ENCODE measurements at places on chromosomes 3 and 15. TPM values are rescaled to one million over a fixed set of nuclear protein-coding genes. Genes with fewer than 3 reads are reported as not detected.

Gene DCBLD2
- 88.0 TPM for total RNA-seq

Gene SPSB4
- total RNA-seq = under 0.01 TPM

Gene CHL1
- total RNA-seq = 2.1 TPM

Gene ZPLD1
- 1.7 TPM for total RNA-seq

Gene GABRR3
- not detected for total RNA-seq

Gene MCF2L2
- total RNA-seq = not detected

Gene CYP1A1
- total RNA-seq = 3.4 TPM

Gene NDN
- 13.6 TPM for total RNA-seq

Gene ZNF502
- 5.8 TPM for total RNA-seq

Gene DAPK2
- 1.7 TPM for total RNA-seq

Gene ADPRH
- total RNA-seq = 1.1 TPM

Gene TEX55
- not detected for total RNA-seq

Gene PLS1
- total RNA-seq = 23.9 TPM

Gene LYZL4
- total RNA-seq = not detected

Gene TLR9
- total RNA-seq = under 0.01 TPM

Gene FXR1
- 89.6 TPM for total RNA-seq

Gene AAGAB
- total RNA-seq = 64.6 TPM

Gene LRRC31
- total RNA-seq = 0.24 TPM

Gene SLTM
- 51.6 TPM for total RNA-seq

Gene PARL
- 36.0 TPM for total RNA-seq

Gene TMEM108
- not detected for total RNA-seq

Gene MYRIP
- total RNA-seq = under 0.01 TPM

Gene HOMER2
- total RNA-seq = 58.3 TPM

Gene GOLGA8S
- not detected for total RNA-seq

Gene NPAP1
- total RNA-seq = not detected

Gene TUBGCP5
- total RNA-seq = 19.8 TPM

Gene SAMMSON
- not detected for total RNA-seq

Gene HRG
- total RNA-seq = not detected

Gene INSYN1
- not detected for total RNA-seq

Gene PTPN9
- 17.3 TPM for total RNA-seq

Gene CFAP20DC
- total RNA-seq = 7.7 TPM

Gene DPPA4
- not detected for total RNA-seq

Gene IMPG2
- total RNA-seq = under 0.01 TPM

Gene CLRN1
- not detected for total RNA-seq

Gene CTXN2
- not detected for total RNA-seq

Gene CLDN18
- total RNA-seq = not detected

Gene SLC28A2
- not detected for total RNA-seq

Gene CD80
- total RNA-seq = not detected

Gene TTLL13
- total RNA-seq = not detected

Gene FEZF2
- not detected for total RNA-seq

Gene GREM1
- total RNA-seq = 0.21 TPM

Gene A4GNT
- total RNA-seq = not detected

Gene ADAMTS17
- 1.7 TPM for total RNA-seq

Gene ETV5
- total RNA-seq = 8.0 TPM

Gene CLEC3B
- not detected for total RNA-seq

Gene PTX3
- total RNA-seq = 5.8 TPM

Gene AMOTL2
- 114 TPM for total RNA-seq

Gene SLC24A5
- not detected for total RNA-seq

Gene GOLGA8T
- not detected for total RNA-seq

Gene GTF2A2
- total RNA-seq = 21.7 TPM

Gene CASR
- total RNA-seq = not detected

Gene CCDC54
- total RNA-seq = not detected

Gene LMAN1L
- not detected for total RNA-seq

Gene TMEM212
- total RNA-seq = not detected

Gene PTPRG
- 14.7 TPM for total RNA-seq

Measured in tracheal epithelial cell (primary cell).